ENCODE measurements at places on chromosomes 13 and 19.

GRCh38 chr19:611481-611868 is 21.8 kb downstream of the HCN2 start:
- no peak for DNase-seq

GRCh38 chr13:51682686-51683085 is 98.4 kb downstream of the WDFY2 start:
- DNase-seq = no peak

DNA sequence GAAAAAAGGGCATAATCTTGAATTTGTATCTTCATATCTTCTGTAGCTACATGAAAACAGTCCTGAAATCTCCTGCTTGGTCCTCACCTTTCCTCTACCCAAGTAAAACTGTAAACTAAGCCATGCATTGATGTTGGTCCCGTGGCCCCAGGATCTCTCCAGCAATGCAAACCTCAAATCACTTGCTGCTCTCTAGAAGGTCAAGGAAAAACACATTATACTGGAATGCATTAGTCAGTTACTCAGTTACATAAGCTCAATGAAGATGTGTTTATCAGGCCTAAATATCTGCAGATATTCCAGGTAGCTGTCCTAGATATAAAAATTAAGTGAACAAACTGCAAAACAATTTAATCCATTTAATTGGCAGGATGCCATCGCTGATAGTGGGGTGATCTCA is 261.8 kb downstream of the ABCC4 start:
- no peak for DNase-seq

- no peak for DNase-seq
Observed at GRCh38 chr19:35560271-35560670, 3.2 kb downstream of the ATP4A start.
